ENCODE measurements at places on chromosomes 2 and 18.

DNA sequence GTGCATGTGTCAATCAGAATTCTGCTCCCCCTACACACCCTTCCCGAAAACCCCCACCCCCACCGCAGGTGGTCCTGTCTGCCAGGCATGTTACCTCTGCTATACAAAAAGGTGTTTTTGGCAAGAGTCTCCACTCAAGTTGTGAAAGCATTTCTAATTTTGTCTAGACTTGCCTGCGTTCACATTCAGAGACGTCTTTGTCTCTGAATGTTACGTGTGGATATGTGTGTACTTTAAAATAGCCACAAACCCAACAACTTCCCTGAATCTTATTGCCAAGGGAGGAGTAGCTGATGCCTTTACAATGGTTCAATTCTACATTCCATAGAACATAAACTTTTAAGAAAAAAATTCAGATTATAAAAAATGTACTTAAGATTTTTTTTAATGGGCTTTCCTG lies 66.6 kb downstream of the ITGA4 start:
- DNase-seq: no peak

GRCh38 chr2:72413716-72414115 lies 266.1 kb upstream of the CYP26B1 start:
- DNase-seq: no peak

DNA sequence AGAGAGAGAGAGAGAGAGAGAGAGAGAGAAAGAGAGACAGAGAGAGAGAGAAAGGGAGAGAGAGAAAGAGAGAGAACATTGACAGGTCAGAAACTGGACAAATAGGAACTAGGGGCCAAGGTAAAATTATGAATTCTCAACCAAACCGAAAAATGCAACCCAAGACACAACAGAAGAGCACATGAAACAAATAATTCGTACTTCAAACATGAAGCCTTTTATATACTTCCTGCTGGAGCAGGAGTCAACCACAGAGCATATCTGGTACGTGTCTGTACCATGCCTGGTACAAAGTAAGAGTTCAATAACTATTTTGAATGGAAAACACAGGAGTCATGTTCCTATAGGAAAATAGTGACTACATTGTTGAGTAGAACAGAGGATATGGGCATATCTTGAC lies 6.5 kb upstream of the VPS54 start:
- no peak for DNase-seq

- no peak for DNase-seq
Observed at GRCh38 chr18:22559414-22560274, 141.9 kb upstream of the CTAGE1 start.

DNA sequence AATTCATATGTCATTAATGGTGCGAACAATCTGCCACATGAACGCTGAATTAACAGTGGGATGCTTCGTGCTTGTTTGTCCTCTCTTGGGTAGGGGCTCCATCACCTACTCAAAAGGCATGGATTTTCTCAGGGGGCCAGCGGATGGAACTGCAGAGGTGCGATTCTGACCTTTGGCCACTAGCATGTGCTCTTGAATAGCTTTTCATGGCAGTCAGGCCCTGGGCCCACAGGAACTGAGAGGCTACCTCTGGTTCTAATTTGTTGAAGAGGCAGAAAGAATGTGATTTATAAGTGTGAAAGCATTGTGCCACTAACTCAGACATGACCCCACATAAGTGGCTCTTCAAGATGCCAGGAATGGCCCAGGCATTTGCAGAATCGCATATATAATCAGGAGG lies 283.2 kb downstream of the INSIG2 start:
- DNase-seq: no peak

DNA sequence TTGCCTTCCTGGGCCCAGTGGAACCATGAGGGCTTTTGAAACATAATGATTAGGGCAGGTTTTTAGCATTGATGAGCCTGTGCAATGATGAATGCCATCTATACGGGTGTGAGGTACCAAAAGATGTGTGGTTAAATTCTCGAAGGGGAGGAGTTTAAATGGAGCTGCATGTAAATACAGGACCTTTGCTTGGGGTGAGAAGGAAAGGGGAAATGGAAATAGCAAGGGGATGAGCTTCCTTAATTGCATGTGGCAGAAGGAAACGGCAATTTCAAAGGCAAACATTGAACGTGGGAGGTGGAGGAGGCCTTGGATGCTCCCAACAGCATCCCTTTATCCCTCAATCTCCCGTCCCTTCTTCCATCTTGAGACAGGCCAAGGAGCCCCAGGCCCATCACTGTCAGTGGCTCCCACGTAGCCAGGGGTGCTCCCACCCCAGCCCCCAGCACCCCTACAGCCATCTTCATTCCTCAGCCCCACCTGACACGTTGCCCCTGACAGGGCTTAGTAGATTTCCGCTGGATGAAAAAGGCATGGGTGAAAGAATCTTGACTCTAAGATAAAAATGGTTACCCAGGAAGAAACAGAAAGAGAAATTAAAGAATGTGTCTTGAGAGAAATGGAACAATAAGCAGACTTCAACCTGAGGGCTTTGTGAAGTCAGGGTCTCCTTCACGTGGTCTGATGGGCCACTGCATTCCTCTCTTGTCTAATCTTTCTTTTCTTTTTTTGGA lies 32.5 kb downstream of the INPP5D start:
- peak; percentile 52 for DNase-seq

DNA sequence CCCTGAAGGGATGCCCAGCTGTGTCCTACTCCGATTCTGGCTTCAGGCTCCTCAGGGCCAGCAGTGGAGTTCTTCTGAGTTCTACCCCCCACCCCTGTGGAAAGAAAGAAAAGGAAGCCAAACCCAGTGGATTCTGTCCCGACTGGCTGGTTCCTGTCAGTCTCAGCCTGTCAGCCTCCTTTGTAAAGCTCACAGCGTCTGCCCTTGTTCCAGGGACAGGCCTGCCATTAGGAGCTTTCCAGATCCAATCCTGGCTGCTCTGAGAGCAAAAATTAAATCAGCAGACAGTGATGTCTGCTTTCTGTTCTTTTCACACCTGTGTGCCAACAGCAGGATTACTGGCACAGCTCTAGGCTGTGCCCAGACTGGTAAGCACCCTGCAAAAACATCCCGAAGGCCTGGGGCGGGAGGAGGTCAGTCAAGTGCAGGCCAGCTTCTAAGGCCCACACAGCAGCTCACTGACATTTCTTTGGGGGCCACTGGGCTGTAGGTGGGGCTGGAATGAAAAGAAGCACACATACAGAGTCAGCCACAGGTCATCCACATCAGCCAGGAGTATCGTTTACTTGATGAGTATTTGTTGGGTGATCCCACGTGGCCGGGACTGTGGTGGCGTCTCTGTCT lies 69.1 kb downstream of the EHD3 start:
- no peak for DNase-seq

- DNase-seq: no peak
Observed at GRCh38 chr2:65383541-65384488, 48.6 kb downstream of the SPRED2 start.

DNA sequence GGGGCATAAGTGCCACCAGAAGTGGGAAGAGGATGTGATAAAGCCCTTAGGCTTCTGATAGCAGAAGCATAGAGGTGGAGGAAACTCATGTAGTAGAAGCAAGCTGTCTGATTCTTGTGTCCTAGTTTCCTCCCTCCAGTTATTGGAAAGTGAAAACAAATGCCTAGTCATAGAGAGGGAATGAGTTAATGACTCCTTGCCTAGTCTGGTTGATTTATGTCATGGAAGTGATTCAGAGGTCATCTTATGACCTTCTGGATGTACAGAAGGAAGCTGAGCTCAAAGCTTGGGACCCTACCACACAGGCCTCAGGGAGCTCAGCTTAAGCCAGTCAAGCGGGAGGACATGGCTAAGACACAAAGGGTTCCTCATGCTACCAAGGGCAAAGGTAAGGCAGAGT lies 232.2 kb downstream of the THSD7B start:
- no peak for DNase-seq

- DNase-seq: no peak
Observed at GRCh38 chr2:241968417-241968816, 98.9 kb downstream of the RTP5 start.

Measured in SIG-M5 (cell line).